ENCODE measurements at places on chromosomes 12 and 14.

- DNase-seq, result no peak
Measured at GRCh38 chr14:45267071-45267470, 14.1 kb upstream of the MIS18BP1 start.

DNA sequence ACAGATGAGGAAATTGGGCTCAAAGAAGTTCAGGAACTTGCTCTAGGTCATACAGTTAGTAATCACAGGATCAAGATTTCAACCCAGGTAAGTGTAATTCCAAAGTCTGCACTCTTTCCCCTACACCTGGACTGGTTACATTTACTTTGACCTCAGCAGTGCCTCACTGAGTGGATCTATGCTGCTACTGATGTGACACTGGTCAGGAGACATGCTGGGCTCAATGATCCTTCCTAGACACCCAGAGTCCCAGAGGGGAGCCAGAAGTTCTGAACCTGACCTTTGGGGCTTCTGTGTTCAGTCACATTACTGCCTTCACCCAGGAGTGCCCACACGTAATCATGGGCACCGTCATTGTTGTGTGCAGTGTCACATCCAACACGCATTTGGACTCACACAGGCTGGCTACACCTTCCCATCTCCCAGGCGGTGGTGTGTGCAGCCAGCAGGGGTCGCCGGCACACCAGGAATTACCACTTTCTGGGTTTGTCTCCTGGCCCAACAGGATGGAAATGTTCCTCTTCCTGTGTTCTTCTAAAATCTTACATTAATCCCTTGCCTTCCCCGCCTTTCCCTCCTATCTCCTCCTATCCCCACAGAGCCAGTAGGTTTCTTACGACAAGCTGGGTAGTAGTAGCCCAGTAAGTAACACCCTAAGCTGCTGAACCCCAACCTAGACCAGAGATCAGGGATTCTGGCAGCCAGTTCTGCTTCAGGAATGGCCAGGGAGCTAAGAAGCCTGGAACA is 25.6 kb downstream of the CALCOCO1 start:
- DNase-seq, result peak; percentile 35

- DNase-seq, result peak; percentile 46
Measured at GRCh38 chr14:104639885-104640548, 35.4 kb upstream of the TMEM179 start.

GRCh38 chr14:52078095-52078531 is 9.3 kb upstream of the NID2 start:
- no peak for DNase-seq

DNA sequence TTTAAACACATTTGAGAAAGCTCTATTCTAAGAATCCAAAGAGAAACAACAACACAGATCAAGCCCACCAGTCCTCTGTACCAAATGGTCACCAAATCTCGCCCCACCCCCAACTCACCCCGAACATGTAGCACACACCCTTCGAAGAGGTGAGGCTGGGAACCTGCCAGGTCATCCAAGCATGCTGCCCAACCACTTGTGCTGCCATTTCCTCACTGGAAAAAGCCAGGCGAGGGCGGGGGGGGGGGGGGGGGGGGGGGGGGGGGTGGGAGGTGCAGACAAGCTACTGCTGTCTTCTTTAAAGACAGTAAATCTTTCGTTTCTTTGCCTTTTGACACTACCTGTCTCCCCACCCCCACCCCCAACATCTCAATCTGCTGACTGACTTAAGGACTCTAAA is 59.9 kb downstream of the SETD3 start:
- DNase-seq, result no peak

DNA sequence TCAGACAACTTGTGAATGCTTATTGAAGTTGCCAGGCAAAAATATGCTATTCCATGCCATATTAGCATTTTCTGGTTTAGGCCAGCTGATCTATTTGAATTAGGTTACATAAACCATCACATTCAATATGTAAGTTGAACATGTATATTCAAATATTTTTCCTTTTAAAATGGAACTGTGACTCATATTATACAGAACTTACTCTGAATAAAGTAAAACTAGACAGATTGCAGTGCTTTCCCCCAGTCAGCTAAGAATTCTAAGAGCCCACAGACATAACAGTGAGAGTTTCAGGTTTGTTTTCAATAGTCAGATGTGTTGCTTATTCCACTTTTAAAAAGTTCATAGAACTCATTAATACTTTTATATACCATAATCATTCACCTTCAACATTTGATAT is 119.8 kb downstream of the MGST1 start:
- no peak for DNase-seq

- no peak for DNase-seq
Measured at GRCh38 chr12:101110866-101111265, 99.2 kb downstream of the SLC5A8 start.

DNA sequence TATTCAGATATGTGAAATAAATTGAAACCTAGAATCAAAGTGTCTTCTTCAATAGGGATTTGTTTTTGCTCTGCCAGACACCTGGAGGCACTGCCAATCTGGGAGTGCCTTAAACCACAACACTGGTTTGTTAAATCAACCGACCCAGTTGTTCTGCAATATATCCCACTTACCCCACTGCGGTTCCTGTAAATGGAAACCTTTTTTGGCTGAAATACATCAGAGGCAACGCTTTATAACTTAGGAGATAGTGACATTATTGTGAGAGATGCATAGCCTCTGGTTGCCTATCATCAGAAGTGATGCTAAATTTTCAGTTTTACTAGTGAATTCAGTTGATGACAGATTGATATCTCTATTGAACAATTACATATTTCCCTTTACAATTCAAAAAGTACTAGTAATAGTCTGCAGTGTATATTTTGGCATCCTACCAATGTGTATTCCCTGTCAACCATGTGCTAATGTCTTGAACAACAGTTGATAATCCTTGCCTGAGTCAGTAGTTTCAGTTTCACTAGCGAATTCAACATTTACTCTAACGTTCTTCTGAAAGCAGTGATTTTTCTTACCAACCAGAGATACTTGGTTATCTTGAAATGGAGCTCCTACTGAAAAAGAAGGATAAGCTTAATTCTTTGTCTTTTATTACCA is 30.5 kb downstream of the PPP2R5C start:
- DNase-seq, result peak; percentile 65

DNA sequence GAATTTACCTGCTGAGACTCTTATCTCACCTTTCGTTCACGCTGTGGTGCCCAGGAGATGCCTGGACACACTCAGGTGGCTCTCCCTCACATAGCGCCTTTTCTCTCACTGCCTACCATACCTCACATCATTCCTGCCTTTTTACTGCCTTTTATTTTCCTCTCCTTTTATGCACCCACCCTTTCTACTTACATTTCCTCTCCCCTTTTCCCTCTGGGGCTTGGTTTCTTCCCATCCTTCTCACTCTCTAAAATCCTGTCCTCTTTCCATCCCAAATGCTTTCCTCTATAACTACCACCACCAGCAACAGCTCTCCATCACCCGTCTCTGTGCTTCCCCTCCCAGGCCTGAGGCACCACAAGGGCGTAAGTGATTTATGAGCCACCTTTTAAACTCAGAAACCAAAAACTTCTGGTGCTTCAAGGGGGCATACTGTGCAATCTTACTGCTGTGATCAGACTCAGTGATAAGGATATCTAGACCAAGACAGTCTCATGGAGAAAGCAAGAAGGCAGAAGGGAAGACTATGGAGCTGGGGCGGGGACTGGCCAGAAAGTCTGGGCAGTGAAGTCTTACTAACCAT is 32.7 kb upstream of the SMUG1 start:
- no peak for DNase-seq

DNA sequence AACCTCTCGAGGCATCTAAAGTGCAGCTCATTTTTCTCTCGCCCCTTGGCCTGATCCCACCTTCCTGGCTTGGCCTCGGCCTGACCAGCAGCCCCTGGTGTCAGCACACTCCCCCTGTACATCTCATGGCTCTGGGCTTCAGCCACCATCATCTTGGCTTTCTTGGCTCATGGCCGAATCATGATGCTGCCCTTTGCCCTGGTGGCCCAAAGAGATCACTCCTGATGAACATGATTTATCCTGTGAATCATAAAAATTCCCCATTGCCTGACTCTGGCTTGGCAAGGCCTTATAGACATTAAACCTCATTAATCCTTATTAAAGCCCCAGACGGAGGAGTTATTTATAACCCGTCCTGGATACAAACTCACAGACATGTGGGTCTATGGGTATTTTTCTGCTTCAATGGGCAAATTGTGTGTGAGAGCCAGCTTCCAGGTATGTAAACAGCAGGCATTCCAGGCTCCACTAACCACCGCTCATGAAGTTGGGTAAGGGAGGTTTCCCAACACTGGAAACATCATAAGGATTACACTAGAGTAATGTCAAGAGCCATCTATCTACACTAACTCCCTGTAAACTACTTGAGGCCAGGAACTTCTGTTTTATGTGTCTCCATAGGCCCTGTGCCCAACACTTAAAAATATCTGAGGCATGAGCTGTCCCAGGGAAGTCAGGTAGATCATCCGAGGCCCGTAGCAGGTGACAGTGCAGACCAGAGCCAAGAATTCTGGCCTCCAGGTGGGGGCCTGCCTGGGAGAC is 171.2 kb downstream of the TTC8 start:
- no peak for DNase-seq

DNA sequence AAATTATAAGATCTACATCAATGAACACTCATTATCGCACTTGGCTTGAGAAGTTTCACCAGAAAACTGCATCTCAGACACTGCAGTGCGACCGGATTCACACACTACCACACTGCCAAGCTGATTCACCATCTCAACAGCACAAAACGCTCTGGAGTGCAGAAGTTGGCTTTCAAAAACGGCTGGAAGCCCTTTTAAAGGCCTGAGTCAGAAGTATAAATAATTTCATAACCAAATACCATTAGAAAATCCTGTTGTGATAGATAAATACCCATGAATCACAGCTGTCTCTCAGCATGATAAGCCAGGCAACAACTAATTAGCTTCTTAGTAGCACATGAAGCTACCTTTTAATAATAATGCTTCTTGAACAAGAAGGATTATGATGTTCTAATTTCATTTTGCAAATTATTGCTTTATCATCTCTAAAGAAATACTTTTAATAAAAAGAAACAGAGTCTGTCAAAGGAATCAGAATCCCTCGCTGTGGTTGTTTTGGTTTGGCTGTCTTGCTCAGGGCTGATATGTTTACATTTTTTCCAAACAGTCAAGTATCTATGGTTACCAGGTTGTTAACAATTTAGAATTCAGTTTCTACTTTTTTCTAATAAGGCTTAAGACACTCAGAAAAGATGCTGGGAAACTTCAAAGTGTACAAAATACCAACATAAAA is 51.2 kb downstream of the SLC2A13 start:
- DNase-seq, result no peak

- DNase-seq, result no peak
Measured at GRCh38 chr12:93926237-93926636, 222.1 kb upstream of the PLXNC1 start.

GRCh38 chr12:6939191-6939540 is 4.5 kb upstream of the RNU7-1 start:
- no peak for DNase-seq

GRCh38 chr12:131808744-131809371 is 19.3 kb upstream of the MMP17 start:
- DNase-seq, result no peak

- DNase-seq, result no peak
Measured at GRCh38 chr12:14874882-14875281, 10.8 kb downstream of the MGP start.

GRCh38 chr12:124049451-124050094 is 76.6 kb downstream of the ZNF664 start:
- DNase-seq, result no peak

- no peak for DNase-seq
Measured at GRCh38 chr12:112875608-112876007, 31.2 kb upstream of the OAS1 start.

DNA sequence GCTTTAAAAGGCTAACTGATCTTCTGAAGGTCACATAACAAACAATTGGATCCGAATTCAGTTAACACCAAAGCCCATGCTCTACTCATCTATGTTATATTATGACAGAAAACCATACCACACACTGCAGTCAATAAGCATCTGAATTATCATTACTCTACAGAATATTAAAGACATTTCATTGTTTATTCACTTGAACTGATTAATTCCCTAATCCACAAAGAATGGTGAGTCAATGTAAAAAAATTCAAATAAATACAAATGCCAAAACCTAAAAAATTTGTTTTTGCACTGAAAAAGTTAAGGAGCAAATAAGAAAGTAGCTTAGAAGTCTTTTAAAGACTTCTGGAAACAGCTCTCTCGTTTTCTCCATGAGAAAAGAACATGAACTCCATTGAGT is 13.7 kb downstream of the NID2 start:
- DNase-seq, result no peak

DNA sequence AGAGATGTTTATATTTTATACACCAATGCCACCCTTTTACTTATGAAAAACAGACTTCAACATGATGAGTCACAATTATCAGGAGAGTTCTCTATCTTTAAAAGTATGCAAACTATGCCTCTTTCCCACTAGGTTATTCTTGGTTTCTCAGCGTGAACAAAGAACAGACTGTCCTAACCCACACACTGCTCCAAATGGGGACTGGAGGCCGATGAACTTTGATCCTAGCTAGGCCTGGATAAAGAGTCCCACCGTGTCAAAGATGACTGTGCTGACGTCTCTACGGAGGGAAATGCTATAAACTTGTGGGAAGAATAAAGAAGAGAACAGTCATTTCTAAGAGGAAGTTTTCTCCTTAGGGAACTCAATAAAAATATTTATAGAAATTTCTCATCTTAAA is 160.1 kb downstream of the EPS8 start:
- DNase-seq, result no peak

DNA sequence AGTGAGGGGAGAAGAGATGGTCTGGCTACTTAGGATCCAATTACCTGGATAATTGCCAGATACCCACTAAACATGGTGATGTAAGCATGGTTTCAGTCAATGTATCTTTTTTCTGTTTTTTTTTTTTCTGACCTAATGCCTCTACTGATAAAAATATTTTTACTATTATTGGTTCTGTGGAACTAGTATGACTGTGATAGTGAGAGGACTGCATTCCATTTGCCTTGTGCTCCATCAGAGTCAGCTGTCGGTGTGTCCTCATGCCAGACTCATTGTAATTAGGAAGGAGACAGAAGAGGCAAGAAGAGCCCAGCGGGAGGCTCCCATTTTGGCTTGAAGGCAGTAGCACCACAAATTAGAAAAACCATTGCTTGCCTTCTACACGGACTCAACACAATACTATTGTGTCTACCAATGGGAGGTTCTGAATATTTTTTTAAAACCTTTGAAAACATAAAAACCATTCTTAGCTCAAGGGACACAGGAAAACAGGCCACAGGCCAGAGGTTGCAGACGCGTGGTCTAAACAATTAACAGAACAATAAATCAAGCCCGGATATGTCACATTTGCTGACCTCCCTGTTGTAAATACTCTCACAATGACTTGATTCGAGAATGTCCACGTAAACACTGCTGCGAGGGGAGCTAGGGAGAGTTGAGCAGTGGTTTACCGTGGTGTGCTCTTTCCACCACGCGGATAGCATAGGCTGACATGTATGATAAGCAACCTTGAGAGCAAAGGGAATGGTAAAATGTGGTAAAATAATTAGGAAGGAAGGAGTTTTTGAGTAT is 13.5 kb upstream of the DCP1B start:
- no peak for DNase-seq

Measured in MV-4-11 (cell line).